ENCODE measurements at places on chromosomes 3 and 15. TPM values are rescaled to one million over a fixed set of nuclear protein-coding genes. Genes with fewer than 3 reads are reported as not detected.

The RBP2 gene
- total RNA-seq, result not detected

The CEMIP gene
- total RNA-seq, result 0.74 TPM

The KLHL40 gene
- not detected for total RNA-seq

The TMEM207 gene
- not detected for total RNA-seq

The ADIPOQ gene
- total RNA-seq, result 36.6 TPM

The MED12L gene
- 1.7 TPM for total RNA-seq

The FOXB1 gene
- not detected for total RNA-seq

The CORO2B gene
- 4.7 TPM for total RNA-seq

The LRRC31 gene
- total RNA-seq, result not detected

The TMEM266 gene
- not detected for total RNA-seq

The TGM5 gene
- total RNA-seq, result 8.3 TPM

The PLSCR5 gene
- not detected for total RNA-seq

The SPINK8 gene
- not detected for total RNA-seq

The STAB1 gene
- 124 TPM for total RNA-seq

The FMN1 gene
- total RNA-seq, result 20.1 TPM

The SLCO2A1 gene
- 40.3 TPM for total RNA-seq

The SUMF1 gene
- total RNA-seq, result 65.6 TPM

The SLC38A3 gene
- 2.0 TPM for total RNA-seq

The GOLGA8G gene
- not detected for total RNA-seq

The CADPS gene
- total RNA-seq, result 12.8 TPM

The RTP3 gene
- total RNA-seq, result not detected

The ALPK3 gene
- 2.5 TPM for total RNA-seq

The PIGZ gene
- total RNA-seq, result 9.8 TPM

The TIGIT gene
- total RNA-seq, result 8.6 TPM

The HHLA2 gene
- total RNA-seq, result not detected

The SYNPR gene
- total RNA-seq, result not detected

The ZIC1 gene
- total RNA-seq, result not detected

The KBTBD8 gene
- total RNA-seq, result 0.49 TPM

The LHFPL4 gene
- not detected for total RNA-seq

The MEX3B gene
- total RNA-seq, result 5.2 TPM

The PP2D1 gene
- total RNA-seq, result not detected

The TUSC7 gene
- total RNA-seq, result not detected

The ANKRD34C gene
- total RNA-seq, result 0.25 TPM

The CADM2 gene
- total RNA-seq, result 3.7 TPM

The CD200 gene
- 3.9 TPM for total RNA-seq

The CCR4 gene
- 0.49 TPM for total RNA-seq

The COL6A5 gene
- not detected for total RNA-seq

Measured in vagina (tissue), 2 donors.